Activated B cell treated with CpG ODN at 0.5 μM for 24 hours (primary cell): ENCODE measurements at places on chromosomes 1 and 21. TPM values are rescaled to one million over a fixed set of nuclear protein-coding genes. Genes with fewer than 3 reads are reported as not detected.

The PAQR6 gene
- 1.6 and 1.8 TPM in 2 replicates for total RNA-seq

The LHX8 gene
- total RNA-seq: not detected in 2 replicates

DNA sequence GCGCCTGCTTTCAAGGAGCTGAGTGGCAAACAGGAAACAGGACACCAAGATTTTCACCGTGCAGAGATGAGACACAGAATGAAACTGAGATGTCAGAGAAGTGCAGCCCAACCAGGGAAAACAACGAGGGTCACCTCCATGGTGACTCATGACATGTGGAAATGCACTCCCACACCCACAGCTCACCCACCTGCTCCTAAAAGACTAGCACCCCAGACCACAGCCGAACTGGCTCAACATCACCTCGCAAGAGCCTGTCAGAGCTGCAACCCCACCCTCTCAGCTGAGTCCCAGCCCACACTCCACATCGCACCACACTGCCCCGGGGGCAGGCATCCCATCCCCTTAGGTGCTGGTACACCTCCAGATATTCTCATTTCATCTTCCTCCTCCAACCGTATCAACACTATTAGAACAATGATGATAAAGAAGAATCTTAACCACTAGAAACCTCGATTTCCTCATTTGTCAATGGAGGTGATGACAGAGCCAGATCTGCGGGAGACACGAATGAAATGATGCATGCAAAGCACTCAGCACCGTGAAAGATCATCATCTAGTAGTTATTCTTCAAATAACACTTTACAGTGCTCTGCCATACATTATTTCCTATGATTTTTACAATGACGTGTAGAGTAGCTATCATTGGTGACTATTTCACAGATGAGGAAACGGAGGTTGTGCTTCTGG, 103.2 kb downstream of the DMRTB1 start:
- H3K27me3 ChIP-seq: peaks cover 20% of the 10 kb centered on the region
- no peak overlapping the region for H3K4me3 ChIP-seq
- no peak overlapping the region for H3K27ac ChIP-seq

The OBSCN gene
- 16.1 and 19.8 TPM in 2 replicates for total RNA-seq

The NHLH1 gene
- 0.46 and 0.71 TPM in 2 replicates for total RNA-seq

- no peak for DNase-seq
- peaks cover 31% of the 10 kb centered on the region for H3K27me3 ChIP-seq
- no peaks in the 10 kb centered on the region for H3K4me1 ChIP-seq
Measured at GRCh38 chr1:153404768-153405167, 11.6 kb upstream of the S100A7A start.

GRCh38 chr1:60041783-60042182, 31.8 kb downstream of the C1orf87 start:
- DNase-seq: no peak
- no peak overlapping the region for H3K27ac ChIP-seq
- H3K27me3 ChIP-seq: no peaks in the 10 kb centered on the region
- H3K36me3 ChIP-seq: no peaks in the 10 kb centered on the region
- H3K4me3 ChIP-seq: no peak overlapping the region

DNA sequence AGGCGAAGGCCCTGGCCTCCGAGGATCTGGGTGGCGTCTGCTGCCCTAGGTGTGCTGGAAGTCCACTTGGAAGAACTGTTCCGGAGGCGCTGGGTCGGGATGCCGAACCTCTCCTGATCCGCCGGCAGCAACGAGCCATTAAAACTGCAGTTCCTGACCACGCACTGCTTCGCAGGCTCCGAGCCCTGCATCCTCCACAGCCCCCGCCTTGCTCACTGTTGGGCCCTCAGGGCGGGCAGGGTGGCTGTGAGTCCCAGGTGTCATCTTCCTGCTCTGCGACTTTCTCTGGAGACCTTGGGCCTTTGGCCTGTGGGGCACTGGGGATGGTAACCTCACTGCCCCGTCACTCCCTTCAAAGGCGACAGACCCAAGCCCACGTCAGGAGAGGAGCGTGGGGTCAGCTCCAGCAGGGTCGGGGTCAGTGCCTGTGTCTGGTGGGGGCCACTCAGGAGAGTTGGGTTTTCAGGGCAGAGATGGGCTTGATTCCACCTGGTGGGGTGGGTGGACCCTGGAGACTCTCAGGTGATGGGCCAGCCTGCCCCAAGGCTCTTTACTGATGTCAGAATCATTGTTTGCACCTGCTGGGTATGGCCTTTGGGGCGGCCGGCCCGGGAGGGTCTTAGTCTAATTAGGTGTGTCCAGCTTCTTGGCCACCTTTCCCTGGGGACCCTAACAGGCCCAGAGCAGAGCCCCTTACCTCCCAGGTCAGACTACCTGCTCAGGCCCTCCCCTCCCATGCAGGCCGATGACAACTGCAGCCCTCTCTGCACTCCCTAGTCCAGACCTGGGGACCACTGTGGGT, 3.1 kb downstream of the PRXL2B start:
- H3K36me3 ChIP-seq: peaks cover 2% of the 10 kb centered on the region
- peaks cover 16% of the 10 kb centered on the region for H3K4me1 ChIP-seq
- no peak overlapping the region for H3K4me3 ChIP-seq
- no peak overlapping the region for H3K27ac ChIP-seq
- DNase-seq: no peak
- H3K27me3 ChIP-seq: no peaks in the 10 kb centered on the region

DNA sequence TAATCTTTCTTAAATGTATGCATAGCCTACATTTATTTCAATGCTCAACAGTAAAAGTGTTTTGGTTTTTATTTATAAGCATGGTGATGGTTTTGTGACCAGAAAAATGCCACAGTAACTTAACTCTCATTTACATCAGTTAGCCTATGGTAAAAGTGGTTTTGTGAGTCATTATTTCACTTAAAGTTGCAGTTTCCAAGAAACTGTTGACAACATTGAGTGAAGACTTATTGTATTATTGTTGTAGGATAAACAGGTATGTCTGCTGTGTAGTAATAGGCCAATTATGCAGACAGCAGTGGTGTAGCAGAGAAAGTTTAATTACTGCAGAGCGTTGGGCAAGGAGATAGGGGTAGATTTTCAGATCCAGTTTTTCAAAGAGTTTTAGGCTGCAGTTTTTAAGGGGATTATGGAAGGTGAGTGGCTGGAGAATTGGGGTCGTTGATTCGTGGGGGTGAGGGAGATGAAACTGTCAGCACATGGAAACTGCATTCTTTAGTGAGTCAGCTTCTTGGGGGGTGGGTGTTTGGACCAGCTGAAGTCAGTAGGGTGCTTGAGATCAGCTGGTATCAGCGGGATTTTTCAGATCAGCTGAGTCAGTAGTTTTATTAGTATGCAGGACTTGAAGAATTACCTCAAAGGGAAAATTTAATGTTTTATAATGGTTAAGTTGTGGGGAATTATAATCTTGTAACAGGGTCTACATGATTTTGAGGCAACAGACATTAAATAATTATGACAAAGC, 168.7 kb upstream of the FMN2 start:
- H3K27ac ChIP-seq: no peak overlapping the region
- no peaks in the 10 kb centered on the region for H3K4me1 ChIP-seq
- no peak for DNase-seq
- H3K36me3 ChIP-seq: no peaks in the 10 kb centered on the region

The HUNK gene
- total RNA-seq: 0.51 and 1.5 TPM in 2 replicates
